ENCODE measurements at places on chromosomes 3 and 15. TPM values are rescaled to one million over a fixed set of nuclear protein-coding genes. Genes with fewer than 3 reads are reported as not detected.

Gene INTS14
- 40.7 TPM for total RNA-seq

Gene GPR149
- not detected for total RNA-seq

- no peaks in the 10 kb centered on the region for H3K27me3 ChIP-seq
- H3K4me1 ChIP-seq, result no peaks in the 10 kb centered on the region
- H3K4me3 ChIP-seq, result no peak overlapping the region
- no peak overlapping the region for H3K27ac ChIP-seq
- H3K36me3 ChIP-seq, result no peaks in the 10 kb centered on the region
These were observed 154.6 kb downstream of the B3GALNT1 start for GRCh38 chr3:160950542-160950941.

DNA sequence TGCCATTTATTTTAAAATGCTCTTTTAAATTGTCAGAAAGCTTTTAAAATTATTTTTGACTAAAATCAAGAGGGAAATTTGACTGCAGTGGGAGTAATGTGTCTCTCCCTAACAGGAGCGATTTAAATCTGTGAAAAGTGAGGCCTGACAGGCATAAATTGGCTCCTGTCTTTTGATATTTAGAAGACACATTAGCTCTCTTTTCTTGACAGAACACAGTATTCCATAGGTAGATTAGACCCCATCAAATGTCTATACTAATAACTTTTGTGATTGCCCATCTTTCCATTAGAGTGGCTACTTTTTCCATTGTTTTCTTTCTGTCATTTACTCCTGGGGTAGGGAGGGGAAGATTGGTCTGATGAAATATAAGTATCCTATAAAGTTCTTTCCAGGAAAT, 866.3 kb downstream of the ROBO1 start:
- H3K27me3 ChIP-seq, result no peaks in the 10 kb centered on the region
- no peaks in the 10 kb centered on the region for H3K4me1 ChIP-seq
- H3K4me3 ChIP-seq, result no peak overlapping the region
- H3K36me3 ChIP-seq, result no peaks in the 10 kb centered on the region

GRCh38 chr15:74320352-74321247, 46.8 kb downstream of the CYP11A1 start:
- H3K4me3 ChIP-seq, result no peak overlapping the region
- peaks cover 44% of the 10 kb centered on the region for H3K4me1 ChIP-seq
- no peak for DNase-seq
- H3K27me3 ChIP-seq, result no peaks in the 10 kb centered on the region
- H3K36me3 ChIP-seq, result no peaks in the 10 kb centered on the region

- H3K36me3 ChIP-seq, result peaks cover 6% of the 10 kb centered on the region
- H3K27me3 ChIP-seq, result no peaks in the 10 kb centered on the region
- no peak overlapping the region for H3K4me3 ChIP-seq
- no peak overlapping the region for H3K27ac ChIP-seq
These were observed 28.4 kb downstream of the MYO1E start for GRCh38 chr15:59344311-59344710.

- H3K27me3 ChIP-seq, result no peaks in the 10 kb centered on the region
- H3K36me3 ChIP-seq, result no peaks in the 10 kb centered on the region
- no peak overlapping the region for H3K27ac ChIP-seq
- no peaks in the 10 kb centered on the region for H3K4me1 ChIP-seq
- H3K4me3 ChIP-seq, result no peak overlapping the region
These were observed 139.1 kb upstream of the LRIG1 start for GRCh38 chr3:66639809-66640356.

DNA sequence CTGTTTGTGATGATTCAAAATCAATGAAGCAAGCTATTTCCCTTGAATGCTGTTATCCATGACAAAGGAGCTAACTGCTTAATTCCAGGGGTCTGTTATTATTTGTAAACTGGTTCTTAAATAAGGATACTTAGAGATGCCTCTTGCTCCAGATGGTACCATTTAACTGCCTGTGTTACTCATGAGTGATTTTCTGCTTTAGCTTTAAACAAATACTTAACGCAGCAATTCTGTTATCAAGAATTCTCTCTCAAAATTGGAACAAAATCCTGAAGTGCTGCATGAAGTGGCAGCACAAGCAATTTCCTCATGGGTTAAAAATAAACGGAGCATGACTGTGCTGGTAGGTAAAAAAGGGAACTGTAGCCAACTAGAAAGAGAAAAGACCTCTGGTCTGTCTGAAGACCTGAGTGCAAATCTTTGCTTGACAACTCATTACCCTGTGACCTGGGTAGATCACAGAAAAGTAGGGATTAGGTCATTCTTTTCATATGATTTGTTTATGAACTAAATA, 62.5 kb upstream of the GBE1 start:
- peak overlapping the region; percentile 53 for H3K27ac ChIP-seq
- DNase-seq, result peak; percentile 59
- no peak overlapping the region for H3K4me3 ChIP-seq
- peaks cover 10% of the 10 kb centered on the region for H3K4me1 ChIP-seq
- H3K36me3 ChIP-seq, result no peaks in the 10 kb centered on the region

GRCh38 chr3:164004205-164004604, 1074.1 kb downstream of the SI start:
- no peak for DNase-seq
- no peaks in the 10 kb centered on the region for H3K27me3 ChIP-seq
- H3K27ac ChIP-seq, result no peak overlapping the region
- H3K4me1 ChIP-seq, result no peaks in the 10 kb centered on the region

Gene DPPA2
- not detected for total RNA-seq

- no peak overlapping the region for H3K4me3 ChIP-seq
- H3K4me1 ChIP-seq, result 0 out of 2 replicates have a peak, but pooled peaks cover 6% of the 10 kb centered on the region
- H3K27ac ChIP-seq, result no peak overlapping the region
- peaks cover 2% of the 10 kb centered on the region for H3K27me3 ChIP-seq
- H3K36me3 ChIP-seq, result no peaks in the 10 kb centered on the region
- no peak for DNase-seq
These were observed 122.9 kb upstream of the TLE3 start for GRCh38 chr15:70220490-70221096.

GRCh38 chr3:121330118-121330517, 215.7 kb downstream of the POLQ start:
- no peak for DNase-seq
- no peaks in the 10 kb centered on the region for H3K36me3 ChIP-seq
- H3K27ac ChIP-seq, result no peak overlapping the region
- no peaks in the 10 kb centered on the region for H3K4me1 ChIP-seq
- H3K4me3 ChIP-seq, result no peak overlapping the region

Gene DUOXA2
- not detected for total RNA-seq

DNA sequence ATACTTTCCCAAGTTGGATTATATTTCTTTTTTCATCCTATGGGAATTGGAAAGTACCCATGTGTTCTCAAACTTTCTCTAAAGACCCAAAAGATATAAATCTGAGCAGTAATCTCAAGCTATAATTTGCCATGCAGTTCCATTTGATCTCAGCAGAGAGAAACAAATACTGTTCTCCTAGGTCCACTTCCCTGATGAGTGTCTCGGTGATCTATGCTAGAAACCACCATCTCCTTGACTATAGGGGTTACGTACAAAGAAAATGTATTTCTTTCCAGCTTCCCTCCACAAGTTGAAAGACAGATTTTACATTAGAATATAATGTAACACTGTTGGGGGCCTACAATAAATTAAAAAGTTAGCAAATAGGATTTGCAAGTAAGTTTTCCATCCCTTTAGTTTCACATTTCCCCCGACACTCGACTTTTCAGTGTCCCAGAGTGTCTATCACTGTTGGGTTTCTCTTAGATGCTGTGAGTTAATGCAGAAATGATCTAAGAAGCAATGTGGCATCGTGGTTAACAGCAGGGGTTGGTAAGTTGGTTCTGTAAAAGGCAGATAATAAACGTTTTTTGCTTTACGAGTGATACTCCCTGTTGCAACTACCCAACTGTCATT, 465.1 kb upstream of the CFAP20DC start:
- no peak for DNase-seq
- H3K27me3 ChIP-seq, result no peaks in the 10 kb centered on the region
- H3K27ac ChIP-seq, result no peak overlapping the region
- H3K4me3 ChIP-seq, result no peak overlapping the region
- H3K36me3 ChIP-seq, result no peaks in the 10 kb centered on the region
- H3K4me1 ChIP-seq, result no peaks in the 10 kb centered on the region

GRCh38 chr3:15823092-15823491, 25.3 kb upstream of the ANKRD28 start:
- H3K4me3 ChIP-seq, result no peak overlapping the region
- H3K36me3 ChIP-seq, result no peaks in the 10 kb centered on the region
- DNase-seq, result no peak
- H3K27me3 ChIP-seq, result no peaks in the 10 kb centered on the region

DNA sequence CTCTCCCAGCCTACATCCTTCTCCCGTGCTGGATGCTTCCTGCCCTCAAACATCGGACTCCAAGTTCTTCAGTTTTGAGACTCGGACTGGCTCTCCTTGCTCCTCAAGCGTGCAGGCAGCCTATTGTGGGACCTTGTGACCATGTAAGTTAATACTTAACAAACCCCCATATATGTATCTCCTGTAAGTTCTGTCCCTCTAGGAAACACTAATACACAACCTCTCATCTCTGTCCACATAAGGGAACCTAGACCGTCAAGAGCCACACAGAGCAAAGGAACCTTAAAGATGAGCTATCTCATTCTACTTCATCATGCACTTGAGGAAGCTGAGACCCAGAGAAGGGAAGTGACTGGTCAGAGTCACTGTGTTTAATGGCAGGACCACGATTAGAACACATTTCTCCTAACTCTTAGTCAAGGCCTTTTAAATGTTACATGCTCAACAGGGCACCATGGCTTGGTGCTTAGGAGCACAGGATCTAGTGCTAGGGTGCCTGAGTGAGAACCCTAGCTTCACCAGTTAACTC, 50.3 kb downstream of the NPTN start:
- no peaks in the 10 kb centered on the region for H3K4me1 ChIP-seq
- H3K4me3 ChIP-seq, result no peak overlapping the region
- no peak for DNase-seq
- no peaks in the 10 kb centered on the region for H3K27me3 ChIP-seq
- H3K27ac ChIP-seq, result no peak overlapping the region

DNA sequence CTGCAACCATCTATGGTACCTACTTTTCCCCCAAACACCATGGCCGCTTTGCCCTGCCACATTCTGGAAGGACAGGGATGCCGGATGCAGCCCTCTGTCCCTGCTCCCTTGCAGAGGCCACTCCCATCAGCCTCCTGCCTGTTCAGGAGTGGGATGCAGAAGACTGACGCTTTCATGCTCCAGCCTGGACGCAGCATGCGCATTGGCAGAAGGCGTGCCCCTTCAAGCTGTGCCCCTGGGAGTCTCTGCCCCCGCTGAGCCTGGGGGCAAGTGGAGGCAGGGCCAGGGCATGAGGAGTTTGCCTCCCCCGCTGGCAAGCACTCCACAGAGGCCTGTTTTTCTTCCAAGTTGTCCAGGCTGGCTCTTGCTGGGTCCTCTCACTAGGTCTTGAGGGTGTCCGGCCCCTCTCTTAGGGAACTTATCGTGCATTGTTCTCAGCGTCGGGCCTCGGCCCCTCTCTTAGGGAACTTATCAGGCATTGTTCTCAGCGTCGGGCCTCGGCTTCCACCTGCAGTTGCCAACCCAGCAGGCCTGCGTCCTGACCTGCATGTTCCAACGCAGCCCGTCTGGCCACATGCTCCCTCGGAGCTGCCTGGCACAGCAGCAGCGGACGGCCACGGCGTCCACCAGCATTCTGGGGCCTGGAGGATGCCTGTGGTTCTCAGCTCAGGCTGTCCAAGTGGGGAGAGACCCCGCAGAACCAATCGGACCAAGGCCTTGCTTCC, 14.6 kb upstream of the SNRPA1 start:
- H3K36me3 ChIP-seq, result no peaks in the 10 kb centered on the region
- H3K27ac ChIP-seq, result no peak overlapping the region
- no peak for DNase-seq
- H3K4me3 ChIP-seq, result no peak overlapping the region
- no peaks in the 10 kb centered on the region for H3K4me1 ChIP-seq

- H3K27me3 ChIP-seq, result no peaks in the 10 kb centered on the region
- no peaks in the 10 kb centered on the region for H3K4me1 ChIP-seq
- no peak for DNase-seq
- H3K4me3 ChIP-seq, result no peak overlapping the region
- no peaks in the 10 kb centered on the region for H3K36me3 ChIP-seq
These were observed 79.6 kb downstream of the DIPK2A start for GRCh38 chr3:144051211-144051610.

- H3K4me1 ChIP-seq, result no peaks in the 10 kb centered on the region
- no peaks in the 10 kb centered on the region for H3K27me3 ChIP-seq
These were observed 20.4 kb downstream of the ACSBG1 start for GRCh38 chr15:78213956-78214355.

DNA sequence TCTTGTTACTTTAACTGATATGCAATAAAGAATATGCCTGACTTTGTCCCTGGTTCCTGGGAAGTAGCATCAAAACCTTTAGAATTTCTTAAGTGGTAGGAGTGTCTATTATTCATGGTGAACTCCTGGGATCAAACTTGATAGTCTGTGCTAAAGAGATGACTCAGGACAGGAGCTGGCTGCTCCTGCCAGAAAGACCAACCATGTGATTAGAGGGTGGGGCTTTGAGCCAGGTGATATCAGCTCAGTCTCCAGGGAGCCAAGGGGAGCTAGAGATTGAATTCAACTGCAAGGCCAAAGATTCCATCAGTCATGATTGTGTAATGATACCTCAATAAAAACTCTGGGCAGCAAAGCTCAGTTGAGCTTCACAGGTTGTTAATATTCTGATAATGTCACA, 20.6 kb upstream of the TMC3 start:
- H3K27ac ChIP-seq, result no peak overlapping the region
- DNase-seq, result no peak
- H3K36me3 ChIP-seq, result no peaks in the 10 kb centered on the region
- no peaks in the 10 kb centered on the region for H3K4me1 ChIP-seq
- no peak overlapping the region for H3K4me3 ChIP-seq

Gene PRSS50
- not detected for total RNA-seq

- no peaks in the 10 kb centered on the region for H3K27me3 ChIP-seq
- H3K36me3 ChIP-seq, result no peaks in the 10 kb centered on the region
- H3K4me1 ChIP-seq, result peaks cover 11% of the 10 kb centered on the region
- no peak overlapping the region for H3K4me3 ChIP-seq
These were observed 220.2 kb upstream of the COL8A1 start for GRCh38 chr3:99418209-99418635.

GRCh38 chr3:127406309-127407025, 118.6 kb upstream of the PRR20G start:
- peaks cover 3% of the 10 kb centered on the region for H3K4me1 ChIP-seq
- DNase-seq, result no peak
- H3K27me3 ChIP-seq, result 0 out of 2 replicates have a peak, but pooled peaks cover 7% of the 10 kb centered on the region
- H3K36me3 ChIP-seq, result no peaks in the 10 kb centered on the region
- H3K27ac ChIP-seq, result no peak overlapping the region
- no peak overlapping the region for H3K4me3 ChIP-seq

Gene CYB561D2
- total RNA-seq, result 19.2 TPM

GRCh38 chr3:102006812-102007485, 157.6 kb downstream of the NFKBIZ start:
- H3K27ac ChIP-seq, result no peak overlapping the region
- DNase-seq, result no peak
- no peak overlapping the region for H3K4me3 ChIP-seq
- H3K36me3 ChIP-seq, result no peaks in the 10 kb centered on the region

GRCh38 chr3:69161587-69162307, 39.4 kb upstream of the LMOD3 start:
- H3K4me1 ChIP-seq, result no peaks in the 10 kb centered on the region
- DNase-seq, result peak; percentile 25
- H3K4me3 ChIP-seq, result no peak overlapping the region
- no peaks in the 10 kb centered on the region for H3K27me3 ChIP-seq
- H3K27ac ChIP-seq, result no peak overlapping the region
